SK-N-SH (cell line): ENCODE measurements at places on chromosomes 6 and 20.
A peak's percentile ranks its signal among the peaks of the same experiment; 100 is the strongest.

GRCh38 chr6:139882977-139883728, 508.7 kb upstream of the CITED2 start:
- no peak for DNase-seq

DNA sequence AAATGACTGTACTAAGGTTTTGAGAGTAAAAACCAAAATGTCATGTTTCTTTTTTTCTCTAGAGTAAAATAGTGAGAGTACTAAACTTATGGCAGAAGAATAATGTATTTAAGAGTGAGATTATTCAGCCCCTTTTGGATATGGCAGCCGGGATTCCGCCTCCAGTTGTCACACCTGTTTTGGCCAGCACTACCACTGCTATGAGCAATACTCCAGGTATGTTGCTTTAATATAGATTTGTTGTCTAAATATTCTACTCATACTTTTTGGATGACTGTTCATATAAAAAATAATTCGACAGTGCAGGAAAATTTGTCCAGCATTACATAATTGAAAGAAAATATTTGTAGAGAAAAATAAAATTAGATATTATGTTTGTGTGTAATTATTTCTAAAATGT, 59.5 kb downstream of the SCAF8 start:
- no peak for DNase-seq

GRCh38 chr6:170073846-170074245, 217.0 kb downstream of the DLL1 start:
- DNase-seq, result no peak

DNA sequence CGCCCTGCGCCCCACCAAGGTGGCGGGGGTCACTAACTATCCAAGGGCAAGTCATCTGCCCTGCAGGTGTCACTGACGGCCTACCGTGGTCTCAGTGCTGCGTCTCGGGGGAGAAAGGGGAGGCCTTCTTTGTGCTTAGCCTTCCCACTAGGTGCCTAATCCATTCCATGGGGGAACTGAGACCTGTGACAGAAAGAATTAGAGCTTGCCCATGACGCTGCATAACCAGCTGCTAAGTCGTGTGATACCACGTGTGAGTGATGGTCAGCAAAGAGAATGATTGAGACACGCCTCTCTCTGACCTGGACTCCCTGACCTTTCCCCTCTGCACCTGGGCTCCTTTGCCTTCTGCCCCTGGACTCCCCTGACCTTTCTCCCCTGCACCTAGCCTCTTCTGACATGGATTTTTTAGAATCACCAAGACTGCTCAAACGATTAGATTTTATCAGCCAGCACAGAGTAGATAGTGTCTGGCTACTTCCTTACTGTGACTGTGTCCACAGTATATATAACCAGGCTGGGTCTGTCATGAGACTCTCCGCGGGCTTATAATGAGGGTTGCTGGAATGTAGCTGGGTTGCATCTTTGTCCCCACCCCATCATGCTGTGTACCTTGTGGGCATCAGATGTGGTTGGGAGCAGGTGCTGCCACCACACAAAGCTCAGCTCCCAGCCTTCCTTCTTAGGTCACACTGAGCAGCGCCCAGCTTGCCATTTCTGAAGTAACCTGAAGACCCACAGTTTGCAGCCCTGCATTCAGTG, 140.6 kb downstream of the TMEM242 start:
- no peak for DNase-seq

DNA sequence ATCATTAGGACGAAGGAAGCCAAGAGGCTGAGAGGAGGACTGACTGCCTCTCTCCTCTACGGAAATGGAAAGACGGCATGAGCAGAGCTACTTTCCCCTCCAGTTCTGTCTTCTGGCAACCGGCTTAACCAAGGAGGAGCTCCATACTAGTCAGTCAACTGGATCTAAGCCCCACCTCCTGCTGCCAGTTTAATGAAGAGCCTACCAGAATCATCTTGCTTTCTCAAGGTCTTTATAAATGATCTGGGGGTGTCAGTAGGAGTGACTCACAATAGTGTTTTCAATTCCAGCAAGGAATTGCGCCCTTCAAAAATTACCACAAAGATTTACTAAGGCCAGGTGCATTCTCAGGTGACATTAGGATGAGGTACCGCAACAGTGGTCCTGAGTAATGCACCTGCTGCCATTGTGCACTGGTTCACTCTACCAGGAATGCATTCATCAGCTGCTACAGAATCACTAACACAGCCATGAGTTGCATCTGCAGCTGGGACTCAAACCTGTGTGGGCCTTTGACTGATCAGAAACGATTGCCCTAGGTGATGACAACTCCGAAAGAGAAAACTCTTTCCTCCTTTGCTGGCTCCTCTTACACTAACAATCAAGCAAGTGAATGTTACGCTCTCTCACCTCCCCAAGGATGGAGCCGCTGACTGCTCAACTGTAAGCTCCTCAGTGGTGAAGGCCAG, 2.8 kb downstream of the UQCC2 start:
- DNase-seq, result no peak

- DNase-seq, result no peak
Measured at GRCh38 chr6:42709871-42710270, 12.5 kb downstream of the PRPH2 start.

GRCh38 chr6:7902867-7903266, 7.7 kb downstream of the TXNDC5 start:
- no peak for DNase-seq

GRCh38 chr20:40607927-40608326, 81.1 kb downstream of the MAFB start:
- no peak for DNase-seq

GRCh38 chr20:53795170-53795569, 201.5 kb upstream of the ZNF217 start:
- DNase-seq, result no peak

GRCh38 chr6:157459327-157459726, 78.3 kb downstream of the ZDHHC14 start:
- no peak for DNase-seq

DNA sequence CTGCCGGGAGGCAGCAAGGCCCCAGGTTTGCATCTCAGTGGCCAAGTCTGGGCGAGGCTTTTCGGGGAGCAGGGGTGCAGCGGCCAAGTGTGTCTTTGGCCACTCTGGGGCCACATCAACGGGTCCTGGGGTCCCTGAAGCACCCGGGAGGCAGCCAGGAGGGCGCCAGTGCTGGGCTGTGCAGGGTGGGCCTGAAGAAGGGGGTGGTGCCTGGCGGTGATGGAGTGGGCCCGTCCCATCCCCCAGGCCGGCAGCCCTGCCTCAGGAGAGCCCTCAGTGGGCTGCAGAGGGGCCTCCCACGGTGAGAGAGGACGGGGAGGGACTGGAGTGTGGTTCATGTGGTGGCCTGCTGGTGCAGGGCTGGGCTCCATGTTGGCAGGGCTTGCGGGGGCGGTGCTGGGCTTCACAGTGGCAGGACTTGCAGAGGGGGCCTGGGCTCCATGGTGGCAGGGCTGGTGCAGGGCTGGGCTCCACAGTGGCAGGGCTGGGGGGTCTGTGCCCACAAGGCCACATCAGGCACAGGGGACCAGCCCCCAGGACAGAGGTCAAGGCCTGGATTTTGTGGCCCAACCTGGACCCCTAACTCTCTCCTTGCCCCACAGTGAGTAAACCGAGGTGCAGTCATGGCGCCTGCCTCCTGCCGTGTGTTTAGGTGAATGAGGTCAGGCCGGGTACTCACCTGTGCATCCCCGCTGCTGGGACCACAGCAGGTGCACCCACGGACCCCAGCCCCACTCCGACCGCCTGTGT, 10.5 kb upstream of the BHLHE23 start:
- no peak for DNase-seq

GRCh38 chr6:32146287-32146686, 5.5 kb downstream of the PRRT1 start:
- no peak for DNase-seq

GRCh38 chr6:62167736-62168135, 118.3 kb downstream of the KHDRBS2 start:
- DNase-seq, result no peak

DNA sequence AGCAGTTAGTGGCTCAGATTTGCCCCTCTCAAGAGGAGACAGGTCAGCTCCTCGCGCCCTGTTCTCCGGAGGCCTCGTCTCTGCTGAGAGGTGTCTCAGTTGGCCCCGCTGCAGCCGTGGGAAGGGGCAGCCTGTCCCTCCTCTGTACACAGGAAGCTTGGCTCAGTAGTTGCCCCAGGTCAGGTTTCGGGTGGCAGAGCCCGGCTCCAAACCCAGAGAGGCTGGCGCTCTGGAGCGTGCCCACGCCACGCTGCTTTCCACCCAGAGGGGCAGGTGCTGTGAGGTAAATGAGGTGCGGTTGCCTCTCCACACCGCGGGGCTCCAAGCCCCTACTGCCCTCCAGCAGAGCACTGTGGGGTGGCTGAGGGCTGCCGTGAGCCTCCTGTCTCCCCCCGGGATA, 16.0 kb downstream of the DYNLT1 start:
- no peak for DNase-seq

GRCh38 chr20:24672886-24673677, 203.7 kb downstream of the SYNDIG1 start:
- DNase-seq, result no peak

DNA sequence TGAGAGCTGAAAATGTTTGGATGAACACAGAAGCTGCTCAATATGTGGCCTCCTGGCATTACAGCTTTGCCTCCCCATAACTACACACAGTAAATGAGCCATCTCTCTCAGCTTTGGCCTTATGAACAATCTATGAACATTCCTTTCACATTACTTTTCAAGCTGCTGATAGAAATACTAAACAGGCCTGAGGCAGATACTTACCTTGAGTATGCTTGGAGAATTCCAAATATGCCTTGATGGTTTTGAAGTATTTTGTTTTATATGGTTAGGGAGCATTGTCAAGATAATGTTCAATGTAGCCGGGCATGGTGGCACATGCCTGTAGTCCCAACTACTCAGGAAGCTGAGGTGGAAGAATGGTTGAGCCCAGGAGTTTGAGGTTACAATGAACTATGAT, 104.5 kb downstream of the CD24 start:
- no peak for DNase-seq

- DNase-seq, result no peak
Measured at GRCh38 chr6:108621117-108621516, 60.4 kb downstream of the FOXO3 start.

DNA sequence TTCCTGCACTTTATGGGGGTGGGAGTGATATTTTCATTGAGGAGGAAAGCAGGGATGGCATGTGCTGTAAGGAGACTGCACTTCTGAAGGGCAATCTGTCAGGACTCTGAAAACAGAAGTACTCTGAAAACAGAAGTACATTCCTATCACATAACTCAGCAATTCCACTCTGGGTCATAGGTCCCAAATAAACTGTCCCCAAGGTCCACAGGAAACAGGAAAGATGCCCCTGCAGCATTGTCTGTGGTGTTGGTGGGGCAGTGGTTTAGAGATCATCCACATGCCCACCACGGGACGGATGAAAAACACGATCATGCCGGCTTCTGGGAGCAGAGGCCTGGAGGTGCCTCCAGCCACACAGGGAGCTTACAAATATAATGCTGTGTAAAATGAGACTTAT, 150.3 kb downstream of the OTOR start:
- no peak for DNase-seq

GRCh38 chr6:158642097-158642601, 2.4 kb downstream of the DYNLT1 start:
- no peak for DNase-seq

GRCh38 chr6:149052350-149053106, 265.0 kb upstream of the TAB2 start:
- no peak for DNase-seq

DNA sequence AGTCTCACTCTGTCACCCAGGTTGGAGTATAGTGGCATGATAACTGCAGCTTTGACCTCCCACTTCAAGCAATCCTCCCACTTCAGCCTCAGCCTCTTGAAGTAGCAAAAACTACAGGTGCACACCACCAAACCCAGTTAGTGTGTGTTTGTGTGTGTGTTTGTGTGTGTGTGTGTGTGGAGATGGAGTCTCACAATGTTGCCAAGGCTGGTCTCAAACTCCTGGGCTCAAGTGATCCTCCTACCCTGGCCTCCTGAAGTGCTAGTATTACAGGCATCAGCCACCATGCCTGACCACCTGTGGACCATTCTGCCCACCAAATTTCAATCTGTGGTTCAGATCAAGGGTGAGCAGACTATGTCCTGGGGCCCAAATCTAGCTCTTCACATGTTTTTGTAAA, 8.8 kb downstream of the FASTKD5 start:
- DNase-seq, result no peak

- DNase-seq, result no peak
Measured at GRCh38 chr20:38919683-38920082, 6.5 kb upstream of the FAM83D start.

GRCh38 chr6:85764844-85765243, 122.2 kb upstream of the SYNCRIP start:
- DNase-seq, result no peak

DNA sequence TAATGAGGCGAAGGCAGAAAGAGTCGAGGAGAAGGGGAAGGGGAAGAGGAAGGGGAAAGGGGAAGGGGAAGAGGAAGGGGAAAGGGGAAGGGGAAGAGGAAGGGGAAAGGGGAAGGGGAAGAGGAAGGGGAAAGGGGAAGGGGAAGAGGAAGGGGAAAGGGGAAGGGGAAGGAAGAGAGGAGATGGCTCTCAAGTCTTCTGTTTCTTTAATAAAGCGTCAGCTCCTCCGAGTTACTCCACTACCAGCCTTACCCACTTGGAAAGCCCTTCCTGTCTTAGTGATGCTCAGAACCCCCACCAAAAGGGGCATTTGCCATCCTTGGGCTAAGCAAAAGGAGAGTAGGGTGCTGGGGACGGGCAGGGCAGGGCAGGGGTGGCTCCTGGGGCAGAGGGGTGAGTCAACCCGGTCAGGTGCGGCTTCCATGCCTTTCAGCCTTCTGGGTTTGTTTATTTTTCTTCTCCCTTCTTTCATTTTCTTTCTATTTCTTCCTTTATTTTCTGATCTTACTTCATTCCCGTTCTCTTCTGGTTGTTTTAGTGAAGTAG, 476 bp upstream of the CLIC5 start:
- DNase-seq, result peak; percentile 22

DNA sequence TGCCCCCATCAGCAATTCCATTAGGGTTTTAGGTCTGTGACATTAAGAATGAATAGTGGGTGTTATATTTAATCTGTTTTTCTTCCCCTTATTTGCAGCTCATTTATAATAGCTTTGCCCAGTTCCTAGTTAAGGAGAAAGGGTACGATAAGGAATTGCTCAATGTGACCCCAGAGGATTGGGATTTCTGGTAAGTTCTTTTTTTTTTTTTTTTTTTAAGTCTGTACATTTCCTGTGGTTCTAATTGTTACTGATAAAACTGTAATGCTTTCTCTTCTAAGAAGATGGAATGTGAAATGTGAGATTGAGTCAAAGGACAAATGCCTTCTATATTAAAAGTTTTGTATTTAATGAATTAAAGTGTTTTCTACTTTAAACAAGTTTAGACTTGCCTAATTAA, 5.5 kb downstream of the NT5DC1 start:
- DNase-seq, result no peak
